ENCODE measurements at places on chromosomes 5 and 9.

DNA sequence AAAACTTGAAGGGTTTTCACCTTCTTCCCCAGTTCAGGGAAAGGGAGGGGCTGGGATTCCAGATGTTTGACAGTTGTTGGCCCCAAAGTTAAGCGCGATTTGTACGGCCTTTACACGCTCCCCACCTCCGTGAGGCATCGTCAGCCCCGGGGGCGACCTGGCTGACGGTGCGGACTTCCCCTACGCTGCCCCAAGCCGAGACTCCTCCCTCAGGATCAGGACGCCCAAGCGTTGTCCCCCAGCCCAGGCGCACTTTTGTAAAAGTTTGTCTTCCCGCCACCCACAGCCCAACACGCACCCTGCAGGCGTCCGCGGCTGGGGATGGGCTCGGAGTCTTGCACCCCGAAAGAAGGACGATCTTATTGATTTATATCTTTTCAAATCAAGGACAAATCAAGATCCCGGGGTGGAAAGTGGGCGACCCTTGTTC, 713 bp downstream of the MOB3B start:
- DNase-seq = no peak

DNA sequence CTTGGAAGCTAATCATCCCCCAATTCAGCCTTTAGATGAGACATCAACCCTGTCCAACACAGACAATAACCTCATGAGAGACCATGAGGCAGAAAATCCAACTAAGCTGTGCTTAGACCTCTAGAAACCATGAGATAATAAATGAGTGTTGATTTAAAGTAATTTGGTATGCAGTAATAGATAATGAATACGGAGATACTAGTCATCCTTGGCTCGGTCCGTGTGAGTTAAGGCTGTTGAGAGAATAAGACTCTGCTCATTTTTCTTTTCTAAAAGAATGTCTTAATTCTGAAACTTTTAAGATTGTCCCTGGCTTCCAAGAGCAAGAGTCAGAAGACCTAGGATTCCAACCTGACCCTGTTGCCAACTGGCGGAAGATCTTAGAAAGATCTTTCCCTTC, 6.1 kb downstream of the TNC start:
- DNase-seq = no peak

DNA sequence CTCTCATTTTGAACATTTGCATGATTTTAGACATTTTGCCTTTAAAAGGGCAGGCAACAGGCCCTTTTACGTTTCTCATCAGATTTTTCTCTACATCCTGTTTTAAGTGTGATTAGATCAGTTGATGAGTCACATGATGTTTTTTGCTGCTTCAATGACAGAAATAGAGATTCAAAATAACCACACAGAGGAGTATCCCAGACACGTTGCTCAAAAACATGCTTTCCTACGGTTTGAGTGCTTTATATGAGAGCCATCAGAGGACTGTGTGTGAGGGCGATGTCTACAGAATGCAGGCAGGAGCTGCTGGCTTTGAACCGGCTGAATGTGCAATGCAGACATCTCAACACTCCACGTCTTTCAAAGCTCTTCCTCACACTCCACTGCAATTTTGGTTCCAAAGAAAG, 42.1 kb downstream of the OTULIN start:
- no peak for DNase-seq

DNA sequence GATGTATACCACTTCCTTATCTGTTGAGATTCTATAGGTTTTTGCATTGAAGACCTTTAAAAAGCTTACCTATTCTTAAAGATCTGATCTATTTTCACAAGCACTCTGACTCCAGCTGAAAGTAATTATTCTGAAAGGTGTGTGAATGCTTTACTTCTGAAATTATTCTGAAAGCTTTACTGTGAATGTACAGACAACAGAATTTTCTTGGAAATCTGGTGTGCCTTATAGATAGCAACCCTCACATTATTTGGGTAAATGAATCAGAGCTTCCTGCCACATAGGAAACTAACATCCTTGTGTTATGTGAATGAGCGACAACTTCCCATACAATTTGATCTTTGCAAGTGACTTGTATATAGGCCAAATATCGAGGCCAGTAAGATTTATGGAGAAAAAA, 6.5 kb downstream of the CDO1 start:
- no peak for DNase-seq

DNA sequence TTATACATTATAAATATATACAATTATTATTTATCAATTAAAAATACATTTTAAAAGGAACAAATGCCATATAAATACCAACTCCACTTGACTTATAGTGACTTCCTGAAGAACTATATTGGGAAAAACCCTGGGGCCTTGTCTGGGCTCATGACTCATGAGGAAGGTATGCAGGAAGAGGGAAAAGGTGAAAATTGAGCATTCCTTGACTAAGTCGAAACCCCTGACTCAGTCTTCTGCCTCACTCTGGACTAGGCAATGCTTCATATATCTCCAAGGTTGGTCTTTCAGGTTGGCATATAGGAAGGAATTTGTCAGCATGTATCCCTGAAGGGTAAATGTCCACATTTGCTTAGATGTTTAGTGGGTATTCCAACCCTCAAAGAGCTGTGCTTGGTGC, 78.5 kb downstream of the SH3TC2 start:
- DNase-seq = no peak

- DNase-seq = no peak
These were observed 68.3 kb downstream of the DCP2 start for GRCh38 chr5:113044776-113045465.

- no peak for DNase-seq
These were observed 62.9 kb downstream of the IRX2 start for GRCh38 chr5:2688586-2688985.

DNA sequence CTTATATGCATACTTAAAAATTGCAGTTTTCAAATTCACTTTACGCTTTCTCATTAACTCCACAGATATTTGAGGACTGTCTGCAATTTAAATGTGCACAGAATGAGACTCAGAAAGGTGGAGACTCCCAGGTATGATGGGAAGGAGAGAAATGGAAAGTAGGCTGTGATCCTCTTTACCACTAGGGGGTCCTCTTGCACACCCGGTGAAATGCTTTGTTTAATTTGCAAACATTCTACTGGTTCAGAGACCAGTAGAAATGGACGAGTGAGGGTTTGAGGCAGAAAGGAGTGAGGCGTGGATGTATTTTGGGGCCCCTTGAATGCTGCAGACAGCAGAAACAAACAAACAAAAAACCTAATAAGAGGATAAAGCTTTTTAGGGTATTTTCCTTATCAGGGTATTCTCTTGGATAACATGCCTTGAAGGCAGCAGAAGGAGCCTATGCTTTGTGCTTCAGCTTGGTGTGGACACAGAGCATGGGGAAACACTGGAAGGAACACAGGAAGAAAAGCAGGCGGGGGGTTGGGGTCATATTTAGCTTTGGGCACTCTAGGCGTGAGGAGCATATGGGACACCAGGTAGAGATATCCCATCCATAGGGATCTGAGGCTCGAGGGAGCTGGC, 410.1 kb downstream of the DMRT2 start:
- peak; percentile 0 for DNase-seq

DNA sequence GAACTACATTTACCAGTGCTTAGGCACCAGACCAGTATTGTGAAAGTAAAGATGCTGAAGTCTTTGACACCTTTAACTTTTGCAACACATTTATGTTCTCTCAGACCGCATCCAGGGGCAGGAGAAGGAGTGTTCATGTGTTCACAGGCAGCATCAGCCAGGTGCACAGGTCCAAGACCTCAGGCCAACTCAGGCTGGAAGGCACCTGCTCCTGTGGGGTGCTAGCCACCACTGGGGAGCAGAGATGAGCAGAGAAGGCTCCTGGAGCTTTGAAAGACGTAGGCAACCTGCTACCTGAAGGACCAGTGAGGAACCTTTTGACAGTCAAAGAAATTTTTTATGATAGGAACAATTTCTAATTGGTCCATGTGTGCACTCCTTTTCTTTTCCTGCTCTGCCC, 35.6 kb downstream of the DAPK1 start:
- DNase-seq = no peak

Data from KG1 (cell line).